Activated CD8-positive, alpha-beta memory T cell treated with anti-CD3 and anti-CD28 coated beads for 4 hours (primary cell): ENCODE measurements at places on chromosomes 3 and 15.

DNA sequence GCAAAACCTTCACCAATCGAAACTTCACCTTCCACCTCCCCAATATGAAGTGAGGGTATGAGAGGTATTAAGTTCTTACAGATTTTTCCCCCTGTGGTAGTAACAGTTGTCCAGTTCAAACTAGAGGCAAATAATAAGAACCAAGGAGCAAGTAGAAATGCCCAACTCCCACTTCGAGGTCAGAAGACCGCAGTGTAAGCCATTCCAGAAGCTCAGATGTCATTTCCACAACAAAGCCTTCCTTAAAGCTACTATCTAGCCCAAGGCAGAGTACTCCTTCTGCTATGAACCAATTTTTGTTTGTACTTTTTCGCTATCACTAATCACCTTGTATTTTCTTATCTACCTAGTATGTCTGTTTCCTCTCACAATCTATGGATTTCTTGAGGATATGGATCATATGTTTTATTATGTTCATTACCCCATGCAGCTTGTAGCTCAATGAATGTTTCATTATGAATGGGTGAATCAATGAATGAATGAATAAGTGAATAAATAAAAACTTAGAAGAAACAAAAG, 235.7 kb upstream of the KCNMB2 start:
- no peak for DNase-seq

- DNase-seq = no peak
Observed at GRCh38 chr3:177352424-177352823, 155.1 kb upstream of the TBL1XR1 start.

DNA sequence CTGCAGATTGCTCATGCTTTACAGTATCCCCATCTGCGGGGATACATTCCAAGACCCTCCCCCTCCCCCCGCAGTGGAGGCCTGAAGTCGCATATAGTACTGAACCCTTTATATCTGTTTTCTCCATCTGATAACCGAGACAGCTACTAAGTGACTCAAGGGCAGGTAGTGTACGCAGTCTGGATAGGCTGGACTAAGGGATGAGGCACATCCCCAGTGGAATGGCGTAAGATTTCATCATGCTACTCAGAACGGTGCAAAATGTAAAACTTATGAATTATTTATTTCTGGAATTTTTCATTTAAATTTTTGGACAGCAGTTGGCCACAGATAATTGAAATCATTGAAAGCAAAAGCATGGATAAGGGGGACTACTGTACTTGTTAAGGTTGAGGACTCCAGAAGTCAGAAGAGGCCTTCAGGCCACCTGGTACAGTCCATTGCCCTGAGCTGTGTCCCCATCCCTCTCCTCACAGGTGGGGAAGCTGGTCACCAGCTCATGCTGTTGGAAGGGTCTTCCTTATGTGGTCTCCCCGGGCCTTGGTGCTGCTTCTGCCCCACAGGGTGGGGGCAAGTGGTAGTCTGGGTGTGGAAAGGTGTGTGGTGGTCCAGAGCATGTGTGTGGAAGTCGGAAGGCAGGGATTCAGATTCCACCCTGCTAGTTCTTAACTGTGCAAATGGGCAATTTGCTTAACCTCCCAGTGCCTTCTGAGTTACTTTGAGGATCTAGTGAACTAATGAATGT, 72.0 kb downstream of the HCN4 start:
- DNase-seq = no peak

GRCh38 chr3:10474847-10475246, 30.5 kb downstream of the ATP2B2 start:
- no peak for DNase-seq

GRCh38 chr15:52247461-52247860, 48.1 kb downstream of the MYO5C start:
- DNase-seq = no peak

DNA sequence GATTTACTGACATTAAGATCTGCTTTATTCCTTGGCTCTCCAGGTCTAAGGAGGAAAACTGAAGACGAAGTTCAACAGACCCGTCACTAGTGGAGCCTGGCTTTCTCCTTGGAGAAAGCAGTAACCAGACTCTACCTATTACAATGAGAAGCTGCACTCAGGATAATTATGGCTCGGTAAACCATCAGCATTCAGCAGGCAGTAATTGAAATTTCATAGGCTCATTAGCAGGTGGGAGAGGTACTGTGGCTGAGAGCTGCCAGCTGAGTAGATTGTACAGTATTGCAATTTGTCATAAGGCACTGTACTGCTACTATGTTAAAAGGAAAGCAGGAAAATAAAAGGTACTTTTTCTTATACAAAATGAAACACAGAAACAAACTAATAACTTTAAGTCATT, 51.2 kb downstream of the CHAC1 start:
- DNase-seq = no peak

GRCh38 chr15:68354268-68354667, 76.7 kb downstream of the FEM1B start:
- DNase-seq = no peak

DNA sequence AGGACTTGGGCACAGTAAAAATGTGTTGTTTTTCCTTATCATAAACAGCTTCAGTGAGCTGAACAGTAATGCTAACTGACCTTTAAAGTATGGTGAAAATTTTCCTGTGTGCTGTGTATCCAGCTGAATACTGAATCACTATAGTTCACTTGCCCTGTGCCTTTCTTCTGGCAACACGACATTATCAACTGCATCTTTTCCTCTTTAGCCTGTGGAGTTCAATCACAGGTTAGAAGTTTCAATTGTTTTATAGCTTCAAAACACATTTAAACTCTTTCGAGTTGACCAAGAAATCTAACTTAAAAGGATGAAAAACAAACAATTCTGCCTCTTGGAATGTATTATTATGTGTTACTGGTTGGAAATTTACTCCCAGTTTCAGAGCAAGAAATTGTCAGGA, 1120.7 kb upstream of the ALCAM start:
- DNase-seq = no peak

DNA sequence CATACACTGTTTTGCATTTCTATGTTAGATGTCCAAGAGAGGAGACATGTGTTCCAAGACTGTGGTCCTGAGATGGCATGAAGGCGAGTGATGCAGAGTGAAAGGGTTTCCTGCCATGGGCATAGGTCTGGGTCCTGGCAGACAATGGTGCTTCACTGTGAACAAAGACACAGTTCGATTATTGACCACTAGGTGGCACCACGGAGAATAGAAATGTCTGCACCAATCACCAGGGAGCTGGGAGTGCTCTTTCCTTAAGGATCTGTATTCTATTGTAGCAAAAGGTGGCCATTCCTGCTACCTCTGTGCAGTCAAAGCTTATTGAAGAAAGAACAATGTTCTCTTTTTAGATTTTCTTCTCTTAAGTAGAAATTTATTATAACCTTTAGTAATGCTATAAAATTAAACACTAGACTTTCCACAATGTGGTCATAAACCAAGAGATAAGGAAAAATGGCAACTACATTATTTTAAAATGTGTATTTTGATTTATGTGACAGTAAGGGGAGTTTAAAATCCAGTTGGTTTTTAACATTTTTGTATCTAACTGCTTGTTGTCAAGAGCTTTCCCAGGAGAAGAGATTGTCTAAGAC, 88.7 kb downstream of the GABRG3 start:
- DNase-seq = no peak

GRCh38 chr3:22979581-22979980, 223.5 kb upstream of the UBE2E2 start:
- DNase-seq = no peak

DNA sequence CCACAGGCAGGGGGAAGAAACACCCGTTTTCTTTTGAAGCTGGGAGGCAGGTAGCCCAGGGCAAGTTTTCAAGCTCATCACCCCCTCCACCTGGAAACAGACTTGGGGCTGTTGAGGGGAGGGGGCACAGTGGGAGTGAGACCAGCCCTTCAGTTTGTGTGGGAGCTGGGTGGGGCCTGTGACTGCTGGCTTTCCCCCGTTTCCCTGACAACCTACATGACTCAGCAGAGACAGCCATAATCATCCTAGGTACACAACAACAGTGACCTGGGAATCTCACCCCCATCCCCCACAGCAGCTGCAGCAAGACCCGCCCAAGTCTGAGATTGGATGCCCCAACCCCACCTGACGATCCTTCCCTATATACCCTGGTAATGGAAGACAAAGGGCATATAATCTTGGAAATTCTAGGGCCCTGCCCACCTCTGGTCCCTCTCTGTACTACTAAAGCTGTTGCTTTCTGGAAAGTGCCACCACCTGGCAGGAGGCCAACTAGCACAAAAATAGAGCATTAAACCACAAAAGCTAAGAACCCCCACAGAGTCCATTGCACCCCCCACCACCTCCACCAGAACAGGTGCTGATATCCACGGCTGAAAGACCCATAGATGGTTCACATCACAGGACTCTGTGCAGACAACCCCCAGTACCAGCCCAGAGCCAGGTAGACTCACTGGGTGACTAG, 422.2 kb upstream of the SGO1 start:
- DNase-seq = no peak

DNA sequence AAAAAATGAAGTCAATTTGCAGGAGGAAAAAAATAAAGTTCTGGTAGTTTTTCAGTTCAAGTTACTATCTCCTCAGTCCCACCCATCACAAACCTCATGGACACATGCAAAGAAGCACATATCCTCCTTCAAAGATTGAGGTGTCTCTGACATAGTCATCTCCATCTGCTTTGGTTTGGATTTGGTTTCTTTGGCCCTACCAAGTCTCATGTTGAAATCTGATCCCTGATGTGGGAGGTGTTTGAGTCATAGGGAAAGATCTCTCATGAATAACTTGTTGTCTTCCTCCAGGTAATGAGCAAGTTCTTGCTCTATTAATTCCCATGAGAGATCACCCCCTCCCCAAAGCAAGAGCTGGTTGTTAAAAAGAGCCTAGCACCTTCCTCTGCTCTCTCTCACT, 446.8 kb downstream of the IGSF11 start:
- no peak for DNase-seq

- DNase-seq = no peak
Observed at GRCh38 chr3:162647321-162647720, 1150.7 kb downstream of the OTOL1 start.
